Activated T-helper 1 cell treated with anti-CD3 and anti-CD28 coated beads, Interleukin-12 subunit alpha, Interleukin-12 subunit beta, Interleukin-2, Interleukin-4 antibody, amounts not matched to agents 30 ng/mL and 10 ng/mL and 1 ng/mL, durations not matched to agents 14 hours and 24 hours and 36 hours (primary cell): ENCODE measurements at places on chromosomes 13 and 19. TPM values are rescaled to one million over a fixed set of nuclear protein-coding genes. Genes with fewer than 3 reads are reported as not detected.

DNA sequence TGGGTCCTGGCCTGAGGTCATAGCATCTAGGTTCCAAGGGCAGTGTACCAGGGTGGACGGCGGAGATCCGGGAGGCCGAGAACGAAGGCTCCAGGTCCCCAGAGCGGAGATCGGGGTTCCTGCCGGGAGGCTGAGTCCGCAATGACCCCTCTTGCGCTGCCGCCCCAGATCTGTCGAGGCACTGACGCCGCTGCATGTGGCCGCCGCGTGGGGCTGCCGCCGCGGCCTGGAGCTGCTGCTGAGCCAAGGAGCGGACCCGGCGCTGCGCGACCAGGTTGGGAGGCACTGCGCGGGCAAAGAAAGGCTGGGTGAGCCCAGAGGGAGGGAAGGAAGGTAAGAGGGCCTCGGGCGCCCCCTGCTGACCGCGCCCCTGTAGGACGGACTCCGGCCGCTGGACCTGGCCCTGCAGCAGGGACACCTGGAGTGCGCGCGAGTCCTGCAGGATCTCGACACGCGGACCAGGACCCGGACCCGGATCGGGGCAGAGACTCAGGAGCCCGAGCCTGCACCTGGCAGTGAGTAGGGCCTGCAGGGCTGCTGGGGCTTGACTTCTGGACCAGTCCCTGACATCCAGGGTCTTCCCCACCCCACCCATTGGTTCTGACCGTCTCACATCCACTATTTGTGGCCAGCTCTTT is 906 bp downstream of the ANKLE1 start:
- peaks cover 3% of the 10 kb centered on the region for H3K36me3 ChIP-seq
- H3K4me1 ChIP-seq = peaks cover 4% of the 10 kb centered on the region
- H3K4me3 ChIP-seq = peak overlapping the region; percentile 89

- H3K36me3 ChIP-seq = no peaks in the 10 kb centered on the region
- H3K4me1 ChIP-seq = no peaks in the 10 kb centered on the region
- no peak overlapping the region for H3K27ac ChIP-seq
- DNase-seq = no peak
- H3K4me3 ChIP-seq = no peak overlapping the region
These were observed 63.9 kb downstream of the LATS2 start for GRCh38 chr13:20997301-20998161.

DNA sequence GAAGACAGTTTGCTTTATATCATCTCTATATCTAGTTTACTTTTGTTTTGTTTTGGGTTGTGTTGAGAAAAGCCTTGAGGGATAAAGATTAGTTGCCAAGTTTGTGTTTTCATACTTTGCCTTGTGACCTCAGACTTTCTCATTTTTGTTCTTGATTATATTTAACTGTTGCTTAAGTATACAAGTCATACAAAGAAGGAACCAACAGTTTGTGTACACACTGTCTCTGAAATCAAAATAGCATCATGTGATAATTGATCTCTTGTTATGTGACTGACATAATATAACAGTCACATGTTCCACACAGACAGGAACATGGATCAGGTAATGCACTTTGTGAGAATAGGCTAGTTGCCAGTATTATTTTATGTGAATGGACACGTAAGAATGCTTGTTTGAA is 70.8 kb downstream of the SHISA2 start:
- no peaks in the 10 kb centered on the region for H3K36me3 ChIP-seq
- H3K27ac ChIP-seq = no peak overlapping the region
- no peaks in the 10 kb centered on the region for H3K27me3 ChIP-seq
- H3K4me3 ChIP-seq = no peak overlapping the region
- peaks cover 14% of the 10 kb centered on the region for H3K4me1 ChIP-seq
- no peak for DNase-seq

DNA sequence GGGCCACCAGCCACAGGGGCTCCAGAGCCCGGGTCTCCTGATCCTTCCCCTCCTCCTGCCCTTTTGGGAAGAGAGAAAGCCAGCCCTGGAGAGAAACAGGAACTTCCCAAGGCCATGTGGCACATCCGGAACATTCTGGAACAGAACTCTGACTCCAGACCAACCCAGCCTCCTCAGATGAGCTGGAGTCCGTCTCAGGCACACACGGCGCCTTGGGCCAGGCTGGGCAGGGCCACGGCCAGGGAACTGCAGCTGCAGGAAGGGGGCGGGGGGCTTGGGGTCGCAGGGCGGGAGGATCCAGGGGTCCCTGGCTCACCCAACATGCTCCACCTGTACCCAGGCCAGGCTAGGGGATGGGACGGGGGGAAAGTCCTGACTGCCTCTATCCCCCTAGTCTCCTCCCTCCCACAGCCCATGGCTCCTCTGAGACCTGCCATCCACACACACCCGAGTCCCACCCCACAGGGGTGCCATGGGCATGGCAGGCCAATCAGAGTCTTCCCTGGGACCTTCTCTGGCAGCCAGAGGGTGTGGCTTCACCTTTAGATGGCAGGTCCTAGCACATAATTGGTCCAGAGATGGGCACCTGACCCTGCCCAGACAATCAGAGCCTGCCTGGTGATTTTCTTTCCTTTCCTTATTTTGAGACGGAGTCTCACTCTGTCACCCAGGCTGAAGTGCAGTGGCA is 22.9 kb downstream of the SBNO2 start:
- H3K27me3 ChIP-seq = no peaks in the 10 kb centered on the region
- H3K4me1 ChIP-seq = no peaks in the 10 kb centered on the region
- peaks cover 6% of the 10 kb centered on the region for H3K36me3 ChIP-seq
- H3K4me3 ChIP-seq = no peak overlapping the region
- DNase-seq = no peak

GRCh38 chr13:105991131-105991530 is 544.3 kb downstream of the EFNB2 start:
- no peaks in the 10 kb centered on the region for H3K4me1 ChIP-seq
- no peaks in the 10 kb centered on the region for H3K27me3 ChIP-seq
- no peak for DNase-seq
- H3K4me3 ChIP-seq = no peak overlapping the region

GRCh38 chr13:29436291-29436690 is 159.2 kb downstream of the SLC7A1 start:
- no peak overlapping the region for H3K27ac ChIP-seq
- H3K4me3 ChIP-seq = no peak overlapping the region
- H3K4me1 ChIP-seq = no peaks in the 10 kb centered on the region
- H3K27me3 ChIP-seq = peaks cover 8% of the 10 kb centered on the region
- no peaks in the 10 kb centered on the region for H3K36me3 ChIP-seq

- H3K27ac ChIP-seq = peak overlapping the region; percentile 100
- peak overlapping the region; percentile 95 for H3K4me3 ChIP-seq
- peak; percentile 50 for DNase-seq
- peaks cover 22% of the 10 kb centered on the region for H3K36me3 ChIP-seq
- H3K4me1 ChIP-seq = peaks cover 41% of the 10 kb centered on the region
- peaks cover 2% of the 10 kb centered on the region for H3K27me3 ChIP-seq
These were observed 4.1 kb downstream of the IER2 start for GRCh38 chr19:13154241-13154778.

DNA sequence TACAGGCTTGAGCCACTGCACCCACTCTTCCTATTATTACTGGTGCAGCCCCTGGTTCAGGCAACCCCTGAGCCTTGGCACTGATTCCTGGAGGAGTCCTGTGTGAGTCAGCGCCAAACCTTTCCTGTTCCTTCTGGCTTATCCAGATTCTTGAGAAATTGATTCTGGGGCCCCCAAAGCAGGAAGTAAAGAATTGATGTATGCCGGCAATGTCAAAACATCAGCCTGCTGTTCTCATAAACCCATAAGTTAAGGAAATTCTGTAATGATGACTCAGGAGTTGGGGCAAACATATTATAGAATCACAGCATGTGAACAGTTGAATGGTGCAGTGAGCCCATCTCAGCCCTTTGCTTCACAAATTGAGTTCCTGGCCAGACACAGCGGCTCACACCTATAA is 1.4 kb upstream of the OR7G3 start:
- DNase-seq = no peak
- no peak overlapping the region for H3K27ac ChIP-seq
- H3K27me3 ChIP-seq = peaks cover 5% of the 10 kb centered on the region
- H3K4me3 ChIP-seq = no peak overlapping the region
- no peaks in the 10 kb centered on the region for H3K36me3 ChIP-seq
- H3K4me1 ChIP-seq = no peaks in the 10 kb centered on the region

DNA sequence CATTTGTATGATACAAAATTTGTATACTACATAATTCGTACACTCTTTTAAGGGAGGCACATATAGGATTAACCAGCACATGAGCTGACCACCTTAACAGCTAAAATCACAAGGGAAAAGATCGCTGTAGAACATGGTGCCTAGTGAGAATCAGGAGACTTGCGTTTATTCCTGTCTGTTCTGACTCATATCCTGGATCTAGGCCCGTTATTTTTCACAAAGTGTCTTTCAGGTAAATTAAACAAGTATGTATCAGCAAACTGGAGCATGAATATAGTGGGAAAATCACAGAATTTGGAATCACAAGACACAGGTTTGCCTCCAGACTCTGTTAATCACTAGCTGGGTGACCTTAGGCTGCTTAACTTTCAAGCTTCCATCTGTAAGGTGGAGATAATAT is 47.5 kb upstream of the ESD start:
- H3K4me1 ChIP-seq = no peaks in the 10 kb centered on the region
- H3K27ac ChIP-seq = no peak overlapping the region
- H3K36me3 ChIP-seq = no peaks in the 10 kb centered on the region
- peaks cover 1% of the 10 kb centered on the region for H3K27me3 ChIP-seq
- H3K4me3 ChIP-seq = no peak overlapping the region

DNA sequence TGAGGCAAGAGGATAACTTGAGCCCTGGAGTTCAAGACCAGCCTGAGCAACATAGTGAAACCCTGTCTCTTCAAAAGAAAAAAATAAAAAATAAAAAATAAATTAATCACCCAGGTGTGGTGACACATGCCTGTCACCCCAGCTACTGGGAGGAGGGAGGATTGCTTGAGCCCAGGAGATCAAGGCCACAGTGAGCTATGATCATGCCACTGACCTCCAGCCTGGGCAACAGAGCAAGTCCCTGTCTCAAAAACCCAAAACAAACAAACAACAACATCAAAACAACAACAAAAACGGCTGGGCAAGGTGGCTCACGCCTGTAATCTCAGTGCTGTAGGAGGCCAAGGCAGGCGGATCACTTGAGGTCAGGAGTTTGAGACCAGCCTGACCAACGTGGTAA is 4.3 kb upstream of the SLC39A3 start:
- H3K4me1 ChIP-seq = peaks cover 3% of the 10 kb centered on the region
- H3K36me3 ChIP-seq = peaks cover 3% of the 10 kb centered on the region
- H3K4me3 ChIP-seq = no peak overlapping the region
- no peak for DNase-seq

GRCh38 chr19:47742634-47743033 is 2.7 kb upstream of the NOP53 start:
- H3K4me1 ChIP-seq = peaks cover 24% of the 10 kb centered on the region
- peaks cover 8% of the 10 kb centered on the region for H3K36me3 ChIP-seq
- H3K4me3 ChIP-seq = peak overlapping the region; percentile 99
- DNase-seq = no peak
- no peak overlapping the region for H3K27ac ChIP-seq

GRCh38 chr13:77502104-77502720 is 33.3 kb upstream of the SCEL start:
- H3K4me3 ChIP-seq = no peak overlapping the region
- no peaks in the 10 kb centered on the region for H3K4me1 ChIP-seq
- H3K36me3 ChIP-seq = no peaks in the 10 kb centered on the region

DNA sequence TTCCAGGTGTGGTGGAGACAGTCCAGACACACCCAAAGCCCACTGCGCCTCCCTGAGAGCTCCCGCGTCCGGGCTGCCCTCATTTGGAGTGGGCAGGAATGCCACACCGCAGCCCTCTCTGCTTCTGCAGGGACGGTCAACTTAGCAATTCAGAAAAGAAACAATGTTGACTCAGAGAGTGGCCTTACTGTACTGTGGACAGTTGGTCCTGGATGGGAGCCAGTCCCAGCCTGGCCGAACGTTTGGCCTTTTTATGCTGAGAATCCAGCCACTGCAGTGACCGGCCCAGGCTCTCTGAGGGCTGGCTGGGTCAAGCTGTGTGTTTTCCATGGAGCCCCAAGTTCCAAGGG is 7.2 kb downstream of the GAS6 start:
- H3K27me3 ChIP-seq = peaks cover 6% of the 10 kb centered on the region
- H3K36me3 ChIP-seq = no peaks in the 10 kb centered on the region
- no peaks in the 10 kb centered on the region for H3K4me1 ChIP-seq
- no peak overlapping the region for H3K4me3 ChIP-seq
- no peak overlapping the region for H3K27ac ChIP-seq

GRCh38 chr13:41802684-41803444 is 158.0 kb downstream of the VWA8 start:
- no peak overlapping the region for H3K27ac ChIP-seq
- H3K27me3 ChIP-seq = no peaks in the 10 kb centered on the region
- no peak for DNase-seq
- H3K36me3 ChIP-seq = peaks cover 45% of the 10 kb centered on the region
- no peak overlapping the region for H3K4me3 ChIP-seq
- H3K4me1 ChIP-seq = peaks cover 9% of the 10 kb centered on the region

- no peak overlapping the region for H3K4me3 ChIP-seq
- DNase-seq = no peak
- H3K27ac ChIP-seq = no peak overlapping the region
These were observed 82.7 kb downstream of the SLC10A2 start for GRCh38 chr13:102983496-102983895.

DNA sequence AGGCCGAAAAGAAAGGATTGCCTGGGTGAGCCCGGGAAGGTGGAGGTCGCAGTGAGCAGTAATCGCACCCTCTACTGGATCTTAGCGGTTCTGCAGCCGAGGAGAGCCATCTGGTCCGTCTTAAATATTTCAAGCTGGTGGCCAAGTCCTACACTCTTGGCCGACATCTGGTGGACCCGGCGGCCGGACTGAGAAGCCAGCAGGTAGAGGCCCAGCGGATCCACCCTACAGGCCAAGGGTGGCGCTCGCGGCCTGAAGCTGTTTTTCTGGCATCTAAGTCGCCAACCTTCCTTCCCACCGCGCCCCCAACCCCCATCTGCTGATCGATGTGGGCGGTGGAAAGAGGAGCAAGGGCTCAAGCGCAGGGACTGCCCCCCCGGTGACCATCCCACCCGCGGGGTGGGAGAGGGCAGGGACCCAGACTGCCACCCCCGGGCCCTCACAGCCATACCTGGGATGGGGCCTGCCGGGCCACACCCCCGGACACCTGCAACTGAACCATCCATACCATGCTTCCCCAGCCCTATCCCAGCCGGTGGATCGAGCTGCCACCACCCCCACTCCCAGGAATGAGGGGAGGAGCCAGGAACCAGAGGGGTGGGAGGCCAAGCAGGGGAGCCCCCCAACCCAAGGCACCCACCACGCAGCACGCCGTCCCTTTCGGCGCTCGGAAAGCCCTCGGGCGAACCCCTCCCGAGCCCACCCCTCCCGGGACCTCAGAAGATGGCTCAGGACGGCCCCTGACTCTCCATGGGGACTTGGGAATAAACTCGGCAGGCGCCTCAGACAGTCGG is 46.3 kb upstream of the ZNF730 start:
- DNase-seq = no peak
- H3K27ac ChIP-seq = no peak overlapping the region
- H3K4me3 ChIP-seq = no peak overlapping the region

Gene CCL25
- not detected in 2 replicates for total RNA-seq

Gene ZNF135
- 0.05 and 0.16 TPM in 2 replicates for total RNA-seq

Gene TMEM38A
- 0.69 and 0.78 TPM in 2 replicates for total RNA-seq

Gene UQCRFS1
- 40.3 and 43.6 TPM in 2 replicates for total RNA-seq
